Activated CD4-positive, alpha-beta T cell treated with anti-CD3 and anti-CD28 coated beads, Interleukin-2, amount 50 U/mL, for 48 hours (primary cell): ENCODE measurements at places on chromosomes 2 and 18.

- DNase-seq: no peak
These were observed 87.4 kb downstream of the FAM210A start for GRCh38 chr18:13638719-13639595.

- DNase-seq: no peak
These were observed 79.3 kb downstream of the RBM43 start for GRCh38 chr2:151182396-151182795.

- peak; percentile 54 for DNase-seq
These were observed 30.9 kb downstream of the MREG start for GRCh38 chr2:215982465-215982875.

DNA sequence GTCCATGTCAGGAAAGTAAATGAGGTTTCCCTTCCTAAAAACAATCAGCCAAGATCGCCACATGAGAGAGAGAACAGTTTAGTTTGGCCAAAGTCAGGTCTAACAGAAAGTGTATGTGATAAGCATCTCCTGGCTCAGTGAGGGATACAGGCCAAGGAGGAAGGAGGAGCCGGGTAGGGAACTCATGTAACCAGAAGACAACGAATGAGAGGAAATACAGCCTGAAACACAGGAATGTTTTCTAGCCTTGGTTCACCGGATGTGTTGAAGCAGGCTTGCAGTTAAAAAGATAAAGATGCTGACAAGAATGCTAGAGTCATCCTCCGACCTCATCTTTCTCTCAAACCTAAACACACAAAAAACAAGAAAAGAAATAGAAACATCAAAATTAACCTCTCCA is 283.9 kb upstream of the SIX2 start:
- DNase-seq: no peak

GRCh38 chr2:236167297-236168109 is 683 bp downstream of the GBX2 start:
- DNase-seq: no peak

DNA sequence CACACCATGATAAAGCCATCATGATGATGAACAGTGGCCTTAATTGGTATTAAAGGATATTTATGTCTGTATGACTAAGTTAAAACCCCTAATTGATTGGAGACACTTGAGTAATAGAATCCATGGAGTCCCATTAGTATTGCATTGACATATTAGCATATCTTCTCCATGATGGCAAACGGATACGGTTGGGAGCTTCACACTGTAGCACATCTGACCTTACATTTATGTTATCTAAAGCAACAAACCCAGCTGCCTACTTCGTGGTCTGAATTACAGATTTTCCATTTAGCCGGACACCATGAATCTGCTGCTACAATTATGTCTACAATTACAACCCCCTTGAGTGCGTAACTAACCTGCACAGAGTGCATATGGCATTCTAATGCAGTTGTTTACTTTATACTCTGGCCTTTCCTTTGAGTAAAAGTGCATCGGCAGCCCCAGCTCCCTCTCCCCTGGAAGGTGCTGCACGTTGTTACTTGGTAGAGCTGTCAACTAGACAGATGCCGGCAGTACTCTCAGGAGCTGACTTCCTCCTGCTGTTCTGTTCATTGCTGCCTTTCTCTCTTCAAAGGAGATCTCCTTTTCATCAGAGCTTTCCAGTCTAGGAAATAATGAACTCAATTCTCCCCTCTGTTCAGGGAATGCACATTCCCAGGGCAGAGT is 92.1 kb downstream of the LRRC30 start:
- no peak for DNase-seq

DNA sequence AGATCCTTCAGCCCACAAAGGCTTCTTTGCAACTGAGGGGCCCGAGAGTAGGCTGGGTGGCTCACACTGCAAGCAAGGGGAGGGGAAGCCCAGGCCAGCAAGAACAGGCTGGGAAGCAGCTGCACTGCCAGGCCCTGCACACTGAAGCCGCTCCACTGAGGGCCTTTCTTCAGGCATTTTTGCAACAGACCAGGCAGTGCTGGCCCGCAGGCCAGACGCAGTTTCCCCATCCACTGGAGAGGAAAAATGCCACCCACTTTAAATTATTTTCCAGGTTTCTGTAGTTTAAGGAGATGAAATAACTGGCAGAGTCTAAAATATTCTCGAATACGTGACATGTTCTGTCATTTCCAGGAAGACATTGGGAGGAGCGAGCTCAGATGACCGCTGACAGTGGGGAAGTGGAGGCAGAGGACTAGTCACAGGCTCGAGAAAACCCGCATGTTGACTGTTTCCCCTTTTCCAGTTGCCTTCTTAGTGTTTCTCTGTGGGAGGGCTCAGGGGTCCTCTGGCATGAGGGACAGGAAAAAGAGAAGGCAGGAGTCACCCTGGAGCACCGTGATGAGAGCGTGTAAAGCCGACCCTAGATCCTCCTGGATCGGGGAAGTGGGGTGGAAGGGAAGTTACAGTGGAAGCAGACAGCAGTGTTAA is 53.3 kb upstream of the B3GNT7 start:
- no peak for DNase-seq

- DNase-seq: no peak
These were observed 93.3 kb upstream of the SPRED2 start for GRCh38 chr2:65525616-65526231.

- DNase-seq: peak; percentile 10
These were observed 212.0 kb downstream of the TNS1 start for GRCh38 chr2:217790681-217791392.

- DNase-seq: no peak
These were observed 88.4 kb upstream of the RND3 start for GRCh38 chr2:150575861-150576260.

GRCh38 chr2:104701411-104701911 is 152.5 kb upstream of the POU3F3 start:
- DNase-seq: no peak

DNA sequence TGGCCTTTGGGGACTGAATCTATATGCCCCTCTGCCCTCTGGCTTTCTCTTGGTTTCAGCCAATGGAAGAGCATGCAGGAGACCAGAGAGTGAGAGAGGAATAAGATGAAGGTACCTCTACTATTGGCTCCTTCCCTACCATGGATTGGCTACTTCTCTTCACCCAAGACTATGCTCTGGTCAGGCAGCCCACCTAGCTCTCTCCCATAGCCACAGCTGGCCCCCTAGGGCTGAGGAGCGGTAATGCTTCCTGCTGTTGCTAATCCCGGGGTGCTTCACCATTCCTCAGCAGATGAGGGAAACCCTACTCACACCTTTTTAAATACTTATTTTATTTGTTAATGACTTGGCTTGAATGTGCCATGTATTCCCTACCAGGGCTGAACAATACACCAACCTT is 142.4 kb downstream of the MREG start:
- no peak for DNase-seq

DNA sequence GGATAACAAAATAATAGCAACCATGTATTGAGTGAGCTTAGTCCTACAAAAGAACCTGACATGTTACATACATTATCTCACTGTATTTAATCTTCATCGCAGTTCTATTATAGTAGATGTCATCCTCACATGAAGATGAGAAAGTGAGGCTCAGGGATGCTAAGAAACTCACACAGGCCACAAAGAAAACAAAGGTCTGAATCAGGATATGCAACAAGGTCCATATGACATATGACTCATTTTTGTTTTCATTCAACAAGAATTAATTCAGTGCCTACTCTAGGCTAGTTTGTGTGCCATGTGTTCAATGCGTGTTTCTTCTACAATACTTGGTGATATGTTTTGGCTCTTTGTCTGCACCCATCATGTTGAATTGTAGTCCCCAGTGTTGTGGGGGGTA is 219.7 kb upstream of the EPHA4 start:
- no peak for DNase-seq

DNA sequence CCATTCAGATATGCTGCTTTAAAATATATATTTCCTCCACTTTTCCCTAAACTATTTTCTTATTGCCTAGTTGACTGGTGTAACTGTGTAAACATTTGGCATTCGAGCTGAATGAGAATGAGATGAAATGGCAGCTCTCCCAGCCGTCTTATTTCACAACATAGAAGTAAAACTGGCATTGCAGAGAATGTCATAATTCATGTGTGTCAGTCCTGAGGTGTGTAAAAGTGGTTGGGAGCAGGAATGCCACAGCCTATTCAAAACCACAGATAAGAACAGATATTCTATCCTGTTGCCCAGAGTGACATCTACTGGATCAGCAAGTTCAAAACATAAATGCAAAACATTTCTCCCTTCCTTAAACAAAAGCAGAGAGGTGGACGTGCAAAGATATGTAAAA is 565.5 kb upstream of the CHAC2 start:
- DNase-seq: no peak

DNA sequence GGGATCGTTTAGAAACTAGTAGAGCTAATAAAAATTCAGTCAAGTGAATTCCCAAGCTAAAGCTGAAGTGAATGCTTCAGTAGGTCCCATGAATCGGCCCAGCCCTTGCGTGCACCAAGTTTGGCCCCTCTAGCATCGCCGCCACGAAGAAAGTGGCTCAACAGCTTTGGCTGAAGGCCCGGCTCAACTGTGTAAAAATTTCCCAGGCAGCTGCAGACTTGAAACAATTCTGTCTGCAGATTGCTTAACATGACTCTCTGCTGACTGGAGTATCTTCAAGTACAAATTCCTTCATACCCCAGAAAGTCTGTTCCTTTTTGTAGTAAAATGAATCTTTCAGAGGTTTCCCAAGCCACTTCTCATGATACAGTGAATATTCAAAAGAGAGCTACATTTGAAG is 32.7 kb downstream of the ALMS1 start:
- no peak for DNase-seq

DNA sequence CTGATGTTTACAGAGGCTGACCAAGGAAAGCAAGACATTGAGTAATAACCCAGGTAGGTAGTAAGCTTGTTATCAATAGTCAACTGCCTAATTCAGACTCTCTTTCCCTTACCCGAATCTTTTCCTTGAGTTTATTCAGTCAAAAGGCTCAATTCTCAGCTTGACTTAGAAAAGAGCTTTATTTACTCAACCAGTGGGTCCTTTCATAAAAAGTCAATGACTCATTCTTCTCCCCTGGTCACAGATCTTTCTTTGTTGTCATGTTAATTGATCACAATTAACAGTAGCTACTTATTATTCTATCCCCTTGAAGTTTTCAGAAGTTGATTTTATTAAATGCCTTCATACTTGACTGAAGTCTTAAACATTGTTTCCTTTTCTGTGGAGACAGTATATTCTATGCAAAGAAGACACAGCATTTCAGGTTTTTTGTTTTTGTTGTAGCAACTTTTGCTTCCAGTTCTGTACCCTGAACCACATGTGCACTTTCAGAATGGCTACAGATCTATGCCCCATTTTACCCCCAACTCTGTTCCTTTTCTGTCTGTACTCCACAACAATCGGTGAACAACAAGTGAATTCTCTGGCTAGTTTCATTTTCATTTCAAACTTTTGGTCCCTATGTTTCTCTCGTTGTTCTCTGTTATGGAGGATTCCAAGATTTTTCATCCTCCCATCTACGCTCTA is 428.3 kb downstream of the NCKAP5 start:
- no peak for DNase-seq

- no peak for DNase-seq
These were observed 49.9 kb downstream of the LPIN2 start for GRCh38 chr18:2963048-2963447.

DNA sequence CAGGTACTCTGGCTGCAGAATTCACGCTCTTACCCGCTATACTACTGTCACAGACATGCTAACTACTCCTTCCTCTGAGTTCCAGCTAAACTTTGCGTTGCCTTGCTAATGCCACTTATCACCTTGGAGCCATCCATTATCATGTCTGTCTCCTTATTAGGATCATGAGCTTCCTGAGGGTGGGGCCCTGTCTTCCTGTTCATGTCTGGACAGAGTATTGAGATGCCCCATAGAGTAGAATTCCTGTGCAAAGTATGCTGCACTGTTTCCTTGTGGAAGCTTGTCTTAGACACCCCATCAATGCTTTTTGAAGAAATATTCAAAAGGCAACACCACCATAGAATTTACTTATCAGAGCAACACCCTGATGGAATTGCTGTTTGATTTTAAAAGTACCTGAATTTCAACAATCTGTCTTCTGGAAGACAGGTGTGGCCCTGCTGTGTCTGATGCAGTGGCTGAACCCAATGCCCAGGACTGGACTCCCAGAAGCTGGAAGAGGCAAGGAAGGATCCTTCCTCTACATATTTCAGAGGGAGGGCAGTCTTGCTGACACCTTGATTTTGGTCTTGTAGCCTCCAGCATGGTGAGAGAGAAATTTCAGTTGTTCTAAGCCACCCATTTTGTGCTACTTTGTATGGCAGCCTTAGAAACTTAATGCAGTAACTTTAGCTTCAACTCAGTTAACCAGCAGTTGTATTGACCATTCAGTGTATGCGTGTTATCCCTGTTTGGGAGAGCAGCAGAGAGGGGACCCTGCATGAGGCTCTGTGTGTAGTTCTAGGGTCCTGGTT is 5.6 kb downstream of the LAMA3 start:
- DNase-seq: no peak

DNA sequence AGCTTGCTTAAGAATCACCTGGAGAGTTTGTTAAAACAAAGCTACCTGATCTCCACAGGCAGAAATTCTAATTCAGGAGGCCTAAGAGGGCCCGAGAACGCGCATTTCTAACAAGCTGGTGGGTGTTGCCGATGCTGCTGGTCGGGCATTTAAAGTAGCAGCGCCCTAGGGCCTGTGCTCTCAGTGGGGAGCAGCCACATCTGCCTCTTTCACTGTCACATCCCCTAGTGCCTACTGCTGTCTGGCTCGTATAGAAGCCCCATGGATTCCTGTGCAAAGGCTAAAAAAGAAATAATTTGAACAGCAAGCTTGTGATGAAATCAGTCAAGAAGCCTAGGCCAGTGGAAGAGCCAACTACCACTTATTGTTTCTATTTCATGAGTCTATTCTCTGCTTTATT is 126.7 kb upstream of the SMIM21 start:
- no peak for DNase-seq

- DNase-seq: no peak
These were observed 495 bp upstream of the ASIC4 start for GRCh38 chr2:219513787-219514186.

GRCh38 chr2:164773635-164774034 is 68.0 kb downstream of the COBLL1 start:
- no peak for DNase-seq

DNA sequence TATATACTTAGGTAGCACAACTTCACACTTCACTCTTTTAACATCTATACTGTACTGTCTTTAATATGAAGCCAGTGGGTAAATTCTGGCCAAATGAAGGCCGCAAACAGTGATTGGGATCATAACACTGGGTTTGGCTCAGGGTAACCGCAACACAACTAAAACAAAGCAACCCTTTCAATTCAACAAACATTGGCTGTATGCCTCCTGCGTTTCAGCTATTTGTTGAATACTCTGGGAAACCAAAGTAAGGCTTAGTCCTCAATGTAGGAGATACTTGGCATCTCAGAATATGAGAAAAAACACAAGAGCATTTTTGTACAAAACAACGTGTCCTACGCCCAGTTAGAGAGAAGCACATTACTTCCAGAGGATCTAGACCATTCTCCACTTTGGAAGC is 693.3 kb upstream of the KLHL29 start:
- no peak for DNase-seq
